Jurkat, Clone E6-1 (cell line): ENCODE measurements at places on chromosomes 2 and 18.

- no peak for DNase-seq
Observed at GRCh38 chr2:153287109-153287801, 191.3 kb downstream of the RPRM start.

DNA sequence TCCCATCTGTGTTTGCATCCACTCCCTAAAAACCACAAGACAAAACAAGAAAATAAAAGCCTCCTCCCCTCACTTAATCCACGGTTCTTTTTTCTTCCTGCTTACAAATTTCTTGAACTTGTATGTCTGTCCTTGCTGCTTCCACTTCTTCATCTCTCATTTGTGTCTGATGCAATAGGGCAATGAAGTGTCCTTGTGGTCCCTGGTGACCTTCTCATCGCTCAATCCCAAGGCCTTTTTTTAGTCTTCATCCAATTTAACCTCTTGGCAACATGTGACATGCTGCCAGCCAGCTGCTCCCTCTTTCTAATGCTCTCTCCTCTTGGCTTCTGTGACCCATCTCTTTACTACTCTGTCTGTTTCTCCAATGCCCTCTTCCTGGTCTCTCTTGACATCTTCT lies 87.6 kb downstream of the SEMA4F start:
- no peak for DNase-seq

DNA sequence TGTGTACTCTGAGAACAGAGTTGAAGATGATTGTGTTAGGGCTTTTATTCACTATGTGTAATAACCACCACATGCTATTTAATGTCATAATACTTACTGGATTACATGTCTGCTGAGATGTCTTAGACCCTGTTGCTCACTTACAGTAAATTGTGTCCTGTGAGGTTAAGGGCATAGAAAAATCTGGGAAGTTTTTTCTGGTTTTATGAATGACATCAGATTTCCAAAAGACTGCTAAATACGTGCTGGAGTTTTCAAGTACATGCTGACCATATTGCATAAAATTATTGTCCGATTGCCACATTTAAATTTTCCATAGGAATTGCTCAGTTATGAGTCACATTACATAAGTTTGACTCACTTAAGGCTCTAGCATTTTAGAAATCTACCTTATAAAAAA lies 96.7 kb upstream of the COL5A2 start:
- no peak for DNase-seq

GRCh38 chr2:216260629-216261028 lies 111.7 kb downstream of the MARCHF4 start:
- no peak for DNase-seq

- DNase-seq, result no peak
Observed at GRCh38 chr2:214139630-214140284, 271.1 kb upstream of the VWC2L start.

GRCh38 chr2:191634791-191635190 lies 43.1 kb upstream of the NABP1 start:
- DNase-seq, result no peak

- DNase-seq, result no peak
Observed at GRCh38 chr2:180071797-180072196, 64.7 kb upstream of the CWC22 start.

DNA sequence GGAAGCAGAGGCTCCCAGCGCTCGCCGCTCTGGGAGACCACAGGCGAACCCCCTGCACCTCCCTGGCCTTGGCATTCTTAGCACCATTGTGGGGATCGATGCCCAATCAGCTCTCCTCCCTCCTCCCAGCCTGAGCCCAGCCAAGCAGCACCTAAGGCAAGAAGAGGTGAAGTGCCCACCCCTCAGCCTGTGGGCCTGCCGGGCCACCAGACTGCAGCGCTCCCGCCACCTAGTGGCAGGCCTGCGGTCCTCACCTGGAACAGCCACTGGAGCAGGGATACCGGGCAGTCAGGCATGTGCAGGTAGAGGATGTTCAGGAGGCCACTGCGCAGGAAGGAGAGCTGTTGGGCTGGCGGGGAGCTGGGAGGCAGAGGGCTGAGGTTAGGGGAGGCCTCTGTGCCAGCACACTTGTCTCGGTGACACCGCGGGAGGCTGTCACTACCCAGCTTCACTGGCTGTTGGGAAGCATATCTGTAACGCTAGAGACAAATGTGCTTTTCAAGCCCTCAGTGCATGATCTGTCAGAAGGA lies 35.2 kb downstream of the FAM178B start:
- DNase-seq, result no peak

DNA sequence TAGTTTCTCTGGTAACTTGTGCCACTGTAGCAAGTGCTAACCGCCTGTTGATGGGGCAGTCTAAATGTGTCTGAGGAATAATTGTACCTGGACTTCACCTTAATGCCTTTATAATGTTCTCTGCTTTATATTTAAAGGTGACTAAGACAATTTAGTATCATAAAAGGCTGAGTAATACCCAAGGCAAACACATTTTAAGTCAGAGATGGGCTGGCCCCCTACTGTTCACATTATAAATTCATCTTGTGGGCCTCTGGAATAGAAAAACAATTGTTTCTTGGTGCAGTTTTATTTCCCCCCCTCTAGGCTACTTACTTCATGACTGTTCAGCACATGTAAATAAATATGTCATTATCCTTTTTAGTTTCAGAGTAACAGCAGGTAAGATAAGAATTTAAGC lies 559.3 kb upstream of the PIK3C3 start:
- DNase-seq, result peak; percentile 9

- no peak for DNase-seq
Observed at GRCh38 chr2:28030600-28030999, 140.1 kb downstream of the BABAM2 start.

- DNase-seq, result no peak
Observed at GRCh38 chr2:54065411-54065810, 50.0 kb upstream of the ACYP2 start.

GRCh38 chr18:55179425-55179824 lies 220.2 kb upstream of the CCDC68 start:
- DNase-seq, result no peak
